Thoracic aorta (tissue), 2 donors: ENCODE measurements at places on chromosomes 1 and 21. TPM values are rescaled to one million over a fixed set of nuclear protein-coding genes. Genes with fewer than 3 reads are reported as not detected.

The TACSTD2 gene
- 8.1 TPM for total RNA-seq

The ARHGEF19 gene
- 8.5 TPM for total RNA-seq

The ZNF593OS gene
- total RNA-seq, result not detected

The ADORA1 gene
- total RNA-seq, result not detected
